ENCODE measurements at places on chromosomes 16 and 17.

DNA sequence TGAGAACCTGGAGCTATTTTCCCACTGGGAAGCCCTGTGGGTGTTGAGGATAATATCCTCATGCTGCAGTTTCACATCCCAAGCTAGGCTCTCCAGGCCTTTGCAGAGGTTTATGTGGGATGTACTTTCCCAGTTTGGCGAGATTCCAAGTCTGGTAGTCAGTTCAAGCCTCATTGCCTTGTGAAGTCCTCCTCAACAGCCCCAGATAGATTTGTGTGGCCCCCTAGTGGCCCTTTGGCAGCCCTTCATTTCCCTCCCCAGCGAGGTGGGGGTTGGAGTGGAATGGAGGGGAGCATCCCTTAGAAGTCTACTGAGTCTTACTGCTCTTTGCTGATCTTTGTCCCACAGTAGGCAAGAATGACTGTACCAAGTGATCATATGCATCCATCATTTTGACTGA lies 137.9 kb downstream of the CDH11 start:
- peak; percentile 83 for DNase-seq

DNA sequence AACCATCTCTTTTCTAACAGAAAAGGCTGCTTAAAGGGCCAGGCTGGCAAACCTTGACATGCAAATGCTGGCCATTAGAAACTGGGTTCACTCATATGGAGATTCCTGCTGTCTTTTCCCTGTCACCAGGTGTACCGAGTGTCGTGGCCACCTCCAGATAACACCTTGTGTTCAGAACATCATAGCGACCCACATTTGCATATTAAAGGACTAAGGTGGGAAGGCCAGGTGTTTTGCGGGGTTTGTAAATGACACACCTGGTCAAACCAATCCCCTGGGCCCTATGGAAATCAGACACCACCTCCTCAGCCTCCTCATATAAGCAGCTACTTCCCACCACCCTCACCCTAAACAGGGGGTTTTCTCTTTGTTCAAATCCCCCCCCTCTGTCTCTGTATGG lies 2.5 kb upstream of the AIPL1 start:
- no peak for DNase-seq

DNA sequence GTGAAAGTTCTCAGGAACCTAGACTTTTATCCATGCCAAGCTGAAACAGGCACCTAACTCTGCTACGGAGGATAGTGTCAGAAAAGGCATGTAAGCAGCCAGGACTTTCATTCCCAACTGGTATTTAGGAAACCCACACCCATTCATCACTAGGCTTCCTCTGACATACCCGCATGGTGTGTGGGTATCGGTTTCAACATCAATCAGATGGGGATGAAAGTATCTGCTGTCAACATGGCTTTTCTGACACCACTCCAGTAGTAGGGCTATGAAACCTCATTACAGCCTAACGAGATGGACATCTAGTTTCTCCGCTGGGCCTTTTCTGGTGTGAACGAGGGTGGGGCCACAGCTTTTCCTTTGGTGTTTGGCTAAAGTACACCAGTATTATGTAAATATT lies 1178.3 kb downstream of the CDH11 start:
- no peak for DNase-seq

GRCh38 chr16:54939029-54939346 lies 8.3 kb downstream of the IRX5 start:
- DNase-seq: no peak

GRCh38 chr17:77848257-77848656 lies 110.2 kb upstream of the TNRC6C start:
- no peak for DNase-seq

DNA sequence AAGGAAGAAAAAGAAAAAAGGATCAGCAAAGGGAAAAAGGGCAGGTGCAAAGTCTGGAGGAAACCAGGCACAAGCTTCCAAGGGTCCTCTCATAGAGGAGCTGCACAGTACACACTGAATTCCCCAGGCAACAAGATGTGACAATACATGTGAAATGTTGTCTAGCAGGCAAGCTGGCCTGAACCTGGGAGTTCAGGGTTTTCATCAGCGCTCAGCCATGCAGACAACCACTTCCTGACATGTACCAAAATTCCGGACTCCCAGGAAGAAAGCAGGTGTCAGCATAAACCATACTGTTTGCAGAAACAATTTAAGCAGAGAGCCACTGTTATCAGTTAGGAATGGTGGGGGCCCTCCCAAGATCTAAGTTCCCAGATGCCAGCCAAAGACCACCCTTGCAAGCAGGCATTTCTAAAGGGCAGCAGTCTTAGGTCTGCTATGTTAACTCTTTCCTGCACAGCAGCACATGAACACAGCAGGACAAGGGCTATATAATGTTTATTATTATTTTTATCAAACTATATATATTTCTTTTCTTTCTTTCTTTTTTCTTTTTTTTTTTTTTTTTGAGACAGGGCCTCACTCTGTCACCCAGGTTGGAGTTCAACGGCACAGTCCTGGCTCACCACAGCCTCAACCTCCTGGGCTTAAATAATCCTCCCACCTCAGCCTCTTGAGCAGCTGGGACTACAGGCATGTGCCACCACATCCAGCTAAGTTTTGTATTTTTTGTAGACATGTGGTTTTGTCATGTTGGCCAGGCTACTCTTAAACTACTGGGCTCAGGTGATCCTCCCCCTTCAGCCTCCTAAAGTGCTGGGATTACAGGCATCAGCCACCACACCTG lies 10.1 kb downstream of the TK2 start:
- DNase-seq: no peak

DNA sequence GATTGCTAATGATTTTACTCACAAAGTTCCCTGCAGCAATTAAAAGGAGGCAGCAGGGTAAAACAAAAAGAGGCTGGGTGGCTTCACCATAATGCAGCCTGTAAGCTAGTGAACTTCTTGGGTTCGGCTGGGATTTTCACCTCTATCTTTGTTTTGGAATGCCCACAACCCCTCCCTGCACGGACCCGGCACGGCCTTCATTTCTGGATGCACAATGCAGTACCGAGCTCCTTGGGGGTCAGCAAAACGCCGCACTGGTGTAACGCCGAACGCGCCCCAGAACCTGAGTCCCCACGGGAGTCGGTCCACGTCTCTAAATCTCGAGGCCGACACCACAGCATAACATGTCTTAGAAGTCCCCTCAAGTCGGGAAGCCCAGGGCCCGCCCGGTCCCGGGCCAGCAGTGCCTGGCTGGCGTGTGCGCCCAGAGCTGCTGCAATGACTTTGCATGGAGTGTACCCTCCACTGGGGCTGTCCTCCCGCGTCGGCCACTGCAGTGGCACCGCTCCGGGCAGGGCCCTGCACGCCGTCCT lies 759 bp downstream of the UBE2O start:
- DNase-seq: no peak

- DNase-seq: no peak
Observed at GRCh38 chr17:71522383-71522782, 598.4 kb upstream of the SOX9 start.

GRCh38 chr16:62969711-62970318 lies 933.6 kb upstream of the CDH8 start:
- DNase-seq: no peak
